ENCODE measurements at places on chromosomes 4 and X.

DNA sequence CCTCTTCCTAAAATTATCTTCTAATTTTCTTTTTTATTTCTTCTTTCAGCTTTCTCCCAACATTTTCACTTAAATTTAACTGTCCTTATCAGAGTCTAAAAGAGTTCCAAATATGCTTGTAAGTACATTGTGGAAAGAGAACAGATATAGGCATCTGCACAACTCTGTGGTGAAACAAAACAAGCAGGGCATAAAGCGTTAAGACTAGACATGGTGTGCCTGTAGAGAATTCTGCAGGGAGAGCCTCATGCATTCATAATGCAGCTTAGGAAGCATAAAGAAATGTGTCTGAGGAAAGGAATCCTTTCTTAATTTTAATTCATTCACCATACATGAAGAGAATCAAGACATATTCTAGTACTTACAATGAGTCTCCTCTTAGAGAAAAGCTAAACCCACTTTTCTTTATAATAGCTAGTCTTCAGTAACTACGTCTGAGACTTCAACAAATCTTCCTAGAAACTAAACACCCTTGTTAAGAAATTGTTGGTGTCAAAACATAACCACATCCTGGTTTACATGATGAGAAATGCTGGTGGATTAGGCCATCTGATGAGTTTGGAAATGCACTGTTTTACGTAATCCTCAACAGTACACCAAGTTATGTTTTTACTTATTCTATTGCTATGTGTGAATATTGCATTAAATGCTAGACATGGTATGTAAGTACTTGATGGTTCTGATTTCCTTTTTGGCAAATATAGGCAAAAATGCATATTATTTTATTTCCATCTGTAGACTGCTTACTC, 307.8 kb upstream of the GIMD1 start:
- DNase-seq: no peak

DNA sequence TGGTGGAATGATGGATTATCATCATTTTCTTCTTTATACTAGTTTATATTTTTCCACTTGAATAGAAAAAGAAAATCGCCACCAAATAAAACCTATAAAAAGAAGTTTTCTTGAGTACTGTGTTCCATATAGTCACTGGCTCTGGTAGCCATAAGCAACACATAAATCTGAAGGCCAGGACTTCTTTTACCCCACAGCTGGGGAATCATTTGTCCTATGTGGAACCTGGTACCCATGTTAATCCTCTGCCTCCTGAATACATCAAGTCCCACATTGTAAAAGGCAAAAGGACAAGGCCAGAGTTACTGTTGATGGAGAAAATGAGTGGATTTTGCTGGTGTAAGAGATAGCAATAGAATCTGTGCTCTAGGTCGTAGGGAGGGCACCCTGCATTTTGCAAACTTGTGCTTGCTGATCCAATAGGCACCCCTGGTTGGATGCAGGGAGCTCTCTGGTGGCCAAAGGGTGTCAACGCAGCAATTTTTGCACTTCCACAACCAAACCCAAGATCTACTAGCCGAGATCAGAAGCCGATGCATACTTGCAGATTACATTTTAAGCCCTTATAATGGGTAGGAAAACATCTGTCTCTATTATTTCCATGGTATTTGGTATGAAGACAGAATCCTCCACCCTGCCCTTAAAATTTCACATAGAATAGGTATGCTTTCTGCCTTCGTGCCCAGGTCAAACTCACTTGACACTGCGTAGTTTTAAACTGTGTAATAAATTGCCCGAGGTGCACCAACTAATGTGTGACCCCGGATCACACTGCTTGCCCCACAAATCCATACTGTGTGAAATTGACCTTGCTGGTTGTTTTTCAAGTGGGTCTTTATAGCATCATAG, 146.2 kb upstream of the SCML1 start:
- no peak for DNase-seq

DNA sequence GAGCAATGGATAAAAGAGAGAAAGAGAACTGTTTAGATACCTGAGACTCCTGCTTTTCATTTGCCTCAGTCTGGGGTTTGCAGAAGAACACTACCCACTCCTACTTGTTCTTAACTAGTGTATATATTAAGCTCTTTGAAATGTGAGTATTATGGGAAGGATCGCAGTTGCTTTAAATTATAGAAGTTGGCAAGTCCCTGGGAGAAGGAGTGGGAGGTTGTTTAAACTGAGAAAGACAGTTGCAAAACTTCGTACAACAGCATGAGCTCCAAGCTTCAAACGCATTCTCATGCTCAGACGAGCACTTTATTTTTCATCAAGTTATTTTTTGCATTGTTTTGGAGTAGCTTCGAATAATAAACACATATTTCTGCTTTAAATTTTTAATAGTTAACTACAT, 88.1 kb upstream of the C1QTNF7 start:
- DNase-seq: no peak

GRCh38 chrX:10922159-10922558, 189.0 kb upstream of the HCCS start:
- DNase-seq: no peak

- no peak for DNase-seq
Observed at GRCh38 chrX:33987458-33987857, 144.7 kb downstream of the FAM47A start.

- DNase-seq: no peak
Observed at GRCh38 chr4:140246216-140246615, 92.2 kb upstream of the MAML3 start.

Measured in activated effector memory CD4-positive, alpha-beta T cell treated with Interleukin-2 at 50 U/mL for 16 hours (primary cell).